ENCODE measurements at places on chromosomes 12 and 14.

GRCh38 chr12:111443086-111443485 lies 37.4 kb downstream of the SH2B3 start:
- DNase-seq: no peak

- DNase-seq: no peak
Measured at GRCh38 chr12:103036581-103037214, 79.2 kb downstream of the ASCL1 start.

- no peak for DNase-seq
Measured at GRCh38 chr14:57273236-57273635, 4.5 kb downstream of the AP5M1 start.

DNA sequence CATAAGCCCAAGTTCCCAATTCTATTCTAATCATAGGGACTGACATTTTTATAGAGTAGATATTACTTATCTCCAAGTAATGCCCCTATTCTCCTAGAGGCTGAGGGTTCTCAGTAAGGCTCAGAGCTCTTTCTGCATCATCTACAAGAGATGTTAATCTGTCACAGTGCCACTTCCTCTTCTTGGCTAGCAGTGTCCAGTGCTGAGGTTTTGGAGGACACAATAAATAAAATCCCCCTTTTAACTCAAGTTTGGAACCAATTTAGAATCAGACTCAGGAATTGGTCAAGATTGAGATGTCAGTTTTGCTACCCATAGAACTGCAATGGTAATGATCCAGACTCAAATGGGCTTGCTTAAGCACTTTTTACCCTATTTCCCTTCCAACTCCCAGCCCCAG lies 154.1 kb upstream of the ARID2 start:
- DNase-seq: no peak

GRCh38 chr12:2574355-2574935 lies 220.3 kb upstream of the FKBP4 start:
- no peak for DNase-seq

DNA sequence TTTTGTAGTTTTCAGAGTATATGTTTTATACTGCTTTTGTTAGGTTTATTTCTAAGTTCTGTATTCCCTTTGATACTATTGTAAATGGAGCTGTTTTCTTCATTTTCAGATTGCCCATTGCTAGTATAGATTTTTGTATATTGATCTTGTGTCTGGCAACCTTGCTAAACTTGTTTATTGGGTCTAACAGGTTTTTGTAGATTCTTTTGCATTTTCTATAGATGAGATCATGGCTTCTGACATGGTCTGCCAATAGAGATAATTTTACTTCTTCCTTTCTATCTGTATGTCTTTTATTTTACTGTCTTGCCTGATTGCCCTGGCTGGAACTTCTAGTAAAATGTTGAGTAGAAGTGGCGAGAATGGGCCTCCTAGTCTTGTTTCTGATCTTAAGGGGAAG lies 40.3 kb downstream of the ANKRD9 start:
- no peak for DNase-seq

- DNase-seq: peak; percentile 90
Measured at GRCh38 chr12:124188561-124189405, 106.1 kb upstream of the RFLNA start.

DNA sequence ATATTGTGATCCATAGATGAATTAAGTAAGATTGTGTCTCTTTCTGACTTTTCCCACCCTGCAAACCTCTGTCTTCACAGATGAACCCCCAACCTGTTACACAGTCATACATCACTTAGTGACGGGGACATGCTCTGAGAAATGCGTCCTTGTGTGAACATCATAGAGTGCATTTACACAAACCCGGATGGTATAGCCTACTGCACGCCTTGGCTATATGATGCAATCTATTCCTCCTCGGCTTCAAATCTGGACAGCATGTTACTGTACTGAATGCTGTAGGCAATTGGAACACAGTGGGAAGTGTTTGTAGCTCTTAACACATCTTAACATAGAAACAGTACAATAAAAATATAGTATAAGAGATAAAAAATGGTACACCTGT lies 7.4 kb upstream of the TESPA1 start:
- no peak for DNase-seq

DNA sequence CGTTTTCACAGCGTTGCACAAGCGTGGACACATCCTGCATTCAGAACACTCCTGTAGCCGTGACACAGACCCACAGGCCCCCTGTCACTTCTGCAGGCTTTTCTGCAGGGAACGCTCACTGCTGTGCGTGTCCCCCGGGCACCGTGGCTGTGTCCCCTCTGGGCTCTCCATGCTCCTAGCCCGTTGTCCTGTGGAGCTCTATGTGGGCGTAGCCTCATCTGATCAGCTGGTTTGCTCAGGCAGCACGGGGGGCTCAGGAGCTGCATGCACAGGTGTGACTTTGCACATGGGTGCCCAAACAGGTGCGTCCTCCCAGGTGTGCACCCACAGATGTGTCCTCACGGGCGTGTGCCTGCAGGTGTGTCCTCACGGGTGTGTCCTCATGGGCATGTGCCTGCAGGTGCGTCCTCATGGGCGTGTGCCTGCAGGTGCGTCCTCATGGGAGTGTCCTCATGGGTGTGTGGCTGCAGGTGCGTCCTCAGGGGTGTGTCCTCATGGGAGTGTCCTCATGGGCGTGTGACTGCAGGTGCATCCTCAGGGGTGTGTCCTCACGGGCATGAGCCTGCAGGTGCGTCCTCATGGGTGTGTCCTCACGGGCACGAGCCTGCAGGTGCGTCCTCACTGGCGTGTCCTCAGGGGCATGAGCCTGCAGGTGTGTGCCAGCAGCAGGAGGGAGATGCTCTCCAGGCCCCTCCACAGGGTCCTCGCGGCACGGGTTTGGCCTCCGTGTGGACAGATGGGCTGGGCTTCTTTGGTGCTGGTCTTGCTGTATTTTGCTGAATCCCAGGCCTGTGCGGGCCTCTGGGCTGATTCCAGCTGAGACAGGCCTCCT lies 17.5 kb downstream of the MTA1 start:
- no peak for DNase-seq
